ENCODE measurements at places on chromosomes 7 and 10.

- no peak for DNase-seq
Measured at GRCh38 chr7:47153058-47153457, 428.9 kb downstream of the TNS3 start.

- DNase-seq: no peak
Measured at GRCh38 chr10:16271571-16271970, 165.2 kb upstream of the PTER start.

GRCh38 chr7:28405662-28406061 is 6.7 kb upstream of the CREB5 start:
- DNase-seq: no peak

DNA sequence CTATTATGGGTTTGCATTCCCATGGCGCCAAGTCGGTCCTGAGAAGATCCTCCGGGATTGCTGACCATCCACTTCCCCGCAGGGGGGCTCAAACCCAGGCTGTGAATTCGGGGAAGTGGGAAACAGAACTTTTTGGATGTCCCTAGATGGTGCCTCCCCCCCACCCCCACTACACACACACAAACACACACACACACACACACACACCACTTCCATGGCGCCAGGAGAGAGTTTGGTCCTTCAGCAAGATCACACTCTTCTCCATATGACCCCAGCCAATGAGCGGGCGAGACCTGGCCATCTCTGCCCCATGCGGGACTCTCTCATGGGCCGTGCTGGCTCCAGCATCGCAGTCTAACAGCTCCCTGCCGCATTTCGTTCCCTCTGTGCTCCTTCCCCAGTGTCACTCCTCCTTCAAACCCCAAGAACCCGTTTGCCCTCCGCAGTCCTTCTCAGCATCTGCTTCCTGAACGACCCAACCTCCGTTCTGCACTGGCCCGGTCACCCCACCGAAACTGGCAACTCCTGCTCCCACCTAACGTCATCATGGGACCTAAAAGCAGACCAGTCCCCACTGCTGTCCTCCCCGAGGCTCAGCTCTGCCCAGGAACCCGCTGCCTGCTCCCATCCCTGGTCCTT is 32.1 kb upstream of the TNRC18 start:
- DNase-seq: peak; percentile 65

All from GDM1 (cell line).